ENCODE measurements at places on chromosomes 5 and 9.
A peak's percentile ranks its signal among the peaks of the same experiment; 100 is the strongest.

GRCh38 chr9:111838439-111838838, 43.7 kb upstream of the SHOC1 start:
- DNase-seq: no peak

GRCh38 chr9:75850459-75851200, 39.8 kb upstream of the PCSK5 start:
- DNase-seq: no peak

DNA sequence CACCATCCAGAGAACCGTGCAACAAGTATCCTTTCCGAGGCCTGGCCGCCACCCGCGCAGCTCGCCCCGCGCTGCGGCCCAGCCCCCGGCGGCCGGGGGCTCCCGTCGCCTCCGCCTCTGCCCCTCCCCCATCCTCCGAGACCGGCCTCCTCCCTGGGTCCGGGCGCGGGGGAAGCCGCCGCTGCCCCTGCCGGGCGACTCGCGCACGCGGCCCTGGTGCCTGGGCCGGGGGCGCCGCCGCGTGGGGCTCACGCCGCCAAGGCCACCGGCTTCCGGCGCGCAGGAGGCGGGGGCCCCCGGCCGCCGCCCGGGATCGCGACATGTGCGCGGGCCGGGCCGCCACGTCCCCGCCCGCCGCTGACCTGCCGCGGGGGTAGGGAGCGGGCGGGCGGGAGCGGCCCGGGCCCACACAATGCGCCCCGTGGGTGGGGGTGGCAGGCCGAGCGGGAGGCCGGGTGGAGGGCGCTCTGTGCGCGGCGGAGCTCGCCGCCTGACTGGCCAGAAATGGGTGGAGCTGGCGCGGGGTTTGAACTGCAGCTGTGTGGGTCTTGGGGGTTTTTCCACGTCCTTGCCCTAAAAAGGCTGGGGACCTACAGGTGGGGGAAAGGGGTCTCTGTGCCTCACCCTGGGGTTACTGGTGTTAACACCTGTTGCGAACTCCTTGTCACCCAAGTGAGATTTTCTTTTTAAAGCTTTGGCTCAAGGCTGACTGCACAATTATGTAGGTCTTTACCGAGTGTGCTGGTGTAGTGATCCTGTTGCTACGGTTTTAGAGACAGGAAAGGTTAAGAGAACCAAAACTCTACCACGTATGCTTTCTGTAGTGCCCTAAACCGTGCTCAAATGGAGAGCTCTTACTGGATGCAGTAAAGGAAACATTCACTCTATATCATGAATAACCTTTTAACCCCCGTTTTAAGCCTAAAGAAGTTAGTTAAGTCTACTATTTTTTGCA, 32.3 kb downstream of the TNPO1 start:
- DNase-seq: peak; percentile 11

DNA sequence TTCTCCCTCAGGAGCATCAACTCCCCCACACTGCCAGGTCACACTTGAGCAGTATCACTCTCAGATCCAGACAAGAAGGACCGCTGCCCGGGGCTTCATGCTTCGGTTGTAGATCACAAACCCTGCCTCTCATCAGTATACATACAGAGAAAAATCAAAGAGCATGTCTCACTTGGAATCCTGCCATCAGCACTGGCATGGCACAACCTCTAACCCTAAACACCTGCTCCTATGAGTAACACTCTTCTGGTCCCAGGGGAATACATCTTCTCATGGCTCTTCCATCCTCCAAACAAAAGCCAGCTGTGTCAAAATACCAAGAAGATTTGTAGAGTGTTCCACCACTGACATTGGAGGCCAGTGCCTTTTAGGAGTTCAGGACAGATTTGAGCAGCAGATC, 84.8 kb upstream of the MIER3 start:
- no peak for DNase-seq

GRCh38 chr9:111874500-111874899, 22.1 kb upstream of the UGCG start:
- DNase-seq: no peak

DNA sequence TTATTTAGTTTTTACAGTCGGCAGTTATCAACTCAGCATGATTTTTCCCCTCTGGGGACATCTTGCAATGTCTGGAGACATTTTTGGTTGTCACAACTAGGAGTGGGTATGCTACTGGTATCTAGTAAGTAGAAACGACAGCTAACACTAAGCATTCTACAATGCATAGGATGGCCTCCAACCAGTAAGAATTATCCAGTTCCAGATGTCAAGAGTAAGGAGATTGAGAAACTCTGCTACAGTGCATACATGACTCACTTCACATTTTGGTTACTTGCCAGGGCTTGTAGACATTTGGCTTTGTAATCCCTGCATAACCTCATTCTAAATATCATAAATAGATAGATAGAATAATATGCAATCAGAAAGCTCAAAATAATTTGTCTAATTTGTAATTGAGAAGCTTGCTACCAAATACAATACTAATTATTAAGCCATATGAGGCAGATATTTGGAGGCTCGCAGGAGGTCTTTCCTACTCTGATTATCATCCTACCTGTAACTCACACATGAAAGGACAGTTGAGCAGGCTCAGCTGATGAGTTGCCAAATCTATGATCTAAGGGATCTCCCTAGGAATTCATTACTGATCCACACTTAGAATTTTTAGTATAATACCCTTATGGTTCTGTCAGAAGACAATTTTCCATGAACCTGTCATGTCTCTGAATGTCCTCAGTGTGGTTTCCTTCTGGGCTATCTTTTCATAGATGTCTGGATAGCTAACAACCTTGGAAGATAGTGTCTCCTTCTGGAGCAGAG, 346.9 kb upstream of the TLE4 start:
- peak; percentile 82 for DNase-seq

- DNase-seq: peak; percentile 74
These were observed 26.2 kb downstream of the WWC1 start for GRCh38 chr5:168317521-168318147.

DNA sequence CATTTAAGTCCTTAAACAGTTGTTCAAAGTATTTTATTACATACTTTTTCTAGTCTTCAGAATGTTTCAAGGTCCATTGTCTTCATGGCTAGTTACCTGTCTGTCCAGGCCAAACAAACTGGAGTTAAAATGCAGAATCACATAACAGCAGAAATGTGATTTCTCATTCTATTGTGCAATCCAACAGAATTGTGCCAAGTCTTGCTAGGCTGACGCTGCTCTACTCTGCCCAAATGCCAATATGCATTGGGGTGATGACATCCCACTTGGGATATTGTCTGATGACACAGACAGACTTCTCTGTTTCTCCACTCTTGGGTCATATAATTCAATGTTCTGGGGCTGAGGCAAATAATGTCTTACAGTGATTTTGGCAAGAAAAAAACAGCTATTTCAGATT, 5.2 kb upstream of the SLC22A5 start:
- peak; percentile 80 for DNase-seq
